Umbilical cord (tissue), 2 donors: ENCODE measurements at places on chromosomes 1 and 21. TPM values are rescaled to one million over a fixed set of nuclear protein-coding genes. Genes with fewer than 3 reads are reported as not detected.

HES2 gene
- total RNA-seq, result 0.24 TPM

DNASE2B gene
- total RNA-seq, result not detected

SLC22A15 gene
- 4.1 TPM for total RNA-seq

PDC gene
- 14.2 TPM for total RNA-seq

SH2D5 gene
- 0.96 TPM for total RNA-seq

MFAP2 gene
- 29.4 TPM for total RNA-seq

FCER1G gene
- total RNA-seq, result 52.5 TPM

DYNLT5 gene
- 4.3 TPM for total RNA-seq

ADAMTS4 gene
- total RNA-seq, result 7.5 TPM

SLAMF6 gene
- total RNA-seq, result 0.96 TPM

SETD4 gene
- total RNA-seq, result 11.1 TPM

WNT2B gene
- total RNA-seq, result 4.8 TPM

ABCD3 gene
- 31.1 TPM for total RNA-seq

- no peak for DNase-seq
Observed at GRCh38 chr1:177710696-177711620, 258.9 kb downstream of the SEC16B start.

- DNase-seq, result no peak
Observed at GRCh38 chr1:2209400-2210083, 15.0 kb upstream of the FAAP20 start.

GRCh38 chr1:196723325-196724185, 51.1 kb upstream of the CFHR3 start:
- peak; percentile 31 for DNase-seq

GRCh38 chr1:232333419-232333767, 296.5 kb downstream of the SIPA1L2 start:
- no peak for DNase-seq

DNA sequence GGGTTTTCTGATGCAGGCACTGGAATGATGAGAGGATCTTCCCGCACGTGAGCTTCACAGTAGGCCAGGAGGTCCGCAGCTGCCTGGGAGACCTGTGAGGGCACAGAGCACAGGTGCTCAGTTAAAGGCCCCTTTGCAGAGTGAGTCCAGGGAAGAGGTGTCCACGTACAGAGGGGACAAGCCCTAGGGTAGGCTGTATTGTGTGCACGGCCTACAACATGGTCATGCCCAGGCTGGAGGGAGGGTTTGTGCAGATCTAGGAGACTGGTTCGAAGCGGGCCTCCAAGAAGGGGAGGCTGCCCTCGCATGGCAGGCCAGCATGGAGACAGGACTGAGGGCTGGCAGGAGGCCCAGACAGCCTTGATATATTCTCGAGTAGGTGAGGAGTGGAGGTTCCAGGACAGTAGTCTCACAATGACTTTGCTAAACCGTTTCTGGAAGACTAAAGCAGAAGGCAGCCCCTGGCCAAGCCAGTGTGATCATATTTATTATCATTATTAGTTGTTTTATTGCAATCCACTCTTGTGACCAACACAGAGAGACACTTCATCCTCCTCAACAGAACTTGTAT, 48.0 kb upstream of the B3GALNT2 start:
- peak; percentile 18 for DNase-seq

DNA sequence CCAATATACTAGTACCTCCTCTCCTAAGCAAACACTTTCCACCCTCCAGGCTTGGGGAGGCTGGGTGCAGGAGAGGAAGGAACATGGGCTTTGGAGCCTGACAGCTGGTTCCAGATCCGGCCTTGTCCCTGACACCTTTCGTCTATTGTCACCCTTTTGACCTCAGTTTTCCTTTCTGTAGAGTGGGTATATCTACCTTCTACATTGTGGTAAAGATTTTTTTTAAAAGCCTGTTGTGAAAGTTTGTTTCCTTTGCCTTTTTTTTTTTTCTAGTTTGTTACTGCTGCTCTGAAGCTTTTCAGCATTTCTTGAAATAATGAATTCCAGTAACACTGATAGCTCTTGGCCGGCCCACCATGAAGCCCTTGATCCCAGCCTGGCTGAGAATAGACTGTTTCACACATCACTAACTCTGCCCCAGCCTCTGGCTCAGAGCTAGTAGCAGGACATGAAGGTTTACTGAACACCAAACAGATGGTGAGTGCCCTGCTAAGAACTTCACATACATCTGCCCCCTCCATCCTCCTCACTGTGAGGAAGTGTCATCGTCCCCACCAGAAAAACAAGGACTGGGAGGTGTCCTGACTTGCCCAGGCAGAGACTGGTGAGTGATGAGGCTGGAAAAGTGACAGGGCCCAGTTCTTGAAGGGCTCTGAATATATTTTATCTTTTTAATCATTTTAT, 33.0 kb upstream of the ID3 start:
- DNase-seq, result peak; percentile 44

DNA sequence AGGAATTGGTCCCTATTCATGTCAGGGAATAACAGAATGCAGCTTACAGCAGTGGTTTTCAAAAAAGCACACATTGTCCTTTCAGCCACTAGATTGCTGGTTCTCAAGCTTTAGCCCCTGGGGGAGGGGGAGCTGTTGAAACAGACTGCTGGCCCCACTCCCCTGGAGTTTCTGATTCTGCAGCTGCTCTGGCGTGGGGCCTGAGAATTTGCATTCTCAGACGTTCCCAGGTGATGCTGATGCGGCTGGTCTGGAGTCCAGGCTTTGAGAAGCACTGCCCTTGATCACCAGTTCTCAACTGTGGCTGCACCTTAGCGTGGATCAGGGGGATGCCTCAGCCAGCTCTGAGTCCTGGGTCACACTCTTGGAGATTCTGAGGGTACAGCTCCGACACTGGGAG, 62.7 kb upstream of the LAPTM5 start:
- no peak for DNase-seq

DNA sequence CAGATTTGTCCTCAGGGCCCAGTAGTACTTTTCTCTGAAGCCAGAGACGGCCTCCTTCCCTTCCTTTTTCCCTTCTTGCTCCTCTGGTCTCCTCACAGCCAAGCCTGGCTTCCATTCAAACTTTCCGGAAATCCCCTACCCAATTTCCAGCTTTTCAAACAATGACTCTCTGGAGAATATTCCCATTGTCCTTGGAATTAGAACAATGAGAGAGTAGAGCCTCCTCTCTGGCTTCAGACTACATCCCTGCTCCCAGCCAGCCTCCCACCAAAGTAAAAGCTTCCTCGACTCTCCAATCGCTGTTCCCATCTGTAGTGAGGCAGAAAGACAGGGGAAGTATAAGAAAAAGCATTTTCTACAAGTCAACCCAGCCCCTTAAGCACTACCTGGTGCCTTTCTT, 77.7 kb upstream of the SOX13 start:
- DNase-seq, result no peak

- DNase-seq, result no peak
Observed at GRCh38 chr1:51071291-51072042, 30.6 kb upstream of the C1orf185 start.

GRCh38 chr1:14598498-14599182, at the start of gene KAZN:
Gene KAZN, plus strand, starts transcription at chr1:14598685.
- DNase-seq, result no peak

GRCh38 chr1:7068552-7068951, 283.3 kb downstream of the CAMTA1 start:
- DNase-seq, result no peak

- no peak for DNase-seq
Observed at GRCh38 chr1:109394591-109395281, 3.0 kb downstream of the SORT1 start.

DNA sequence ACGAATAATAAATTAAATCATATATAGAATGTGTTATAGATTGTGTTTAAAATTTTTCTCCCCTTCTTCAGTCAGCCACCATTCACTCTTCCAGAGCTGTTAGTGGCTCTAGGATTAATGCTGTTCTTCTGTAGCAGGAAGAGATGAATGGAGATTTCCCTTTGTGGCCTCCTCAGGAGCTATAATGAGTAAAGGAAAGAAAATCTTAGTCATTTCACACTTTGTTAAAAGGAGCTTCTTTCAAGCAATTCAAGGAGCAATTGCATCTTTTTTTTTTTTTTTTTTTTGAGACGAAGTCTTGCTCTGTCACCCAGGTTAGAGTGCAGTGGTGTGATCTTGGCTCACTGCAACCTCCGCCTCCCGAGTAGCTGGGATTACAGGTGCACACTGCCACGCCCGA, 23.7 kb upstream of the TMCO2 start:
- DNase-seq, result no peak

GRCh38 chr1:236282425-236282716, 613 bp upstream of the ERO1B start:
- no peak for DNase-seq

- DNase-seq, result peak; percentile 37
Observed at GRCh38 chr1:234656944-234657654, 47.1 kb upstream of the IRF2BP2 start.

DNA sequence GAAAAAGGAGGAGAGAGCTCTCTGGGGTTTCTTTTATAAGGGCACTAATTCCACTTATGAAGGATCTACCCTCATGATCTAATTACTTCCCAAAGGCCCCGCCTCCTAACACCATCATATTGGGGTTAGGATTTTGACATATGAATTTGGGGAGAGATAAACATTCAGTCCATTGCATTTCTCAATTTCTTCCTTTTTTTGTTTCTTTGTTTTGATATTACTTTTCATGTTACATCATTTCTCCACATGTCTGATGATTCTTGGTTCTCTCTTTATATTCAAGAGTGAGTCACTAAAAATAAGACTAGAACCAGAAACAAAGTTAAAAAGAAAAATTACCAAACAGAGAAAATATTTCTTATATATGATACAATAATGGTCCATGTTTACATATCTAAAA, 63.2 kb upstream of the DUSP10 start:
- DNase-seq, result no peak

DNA sequence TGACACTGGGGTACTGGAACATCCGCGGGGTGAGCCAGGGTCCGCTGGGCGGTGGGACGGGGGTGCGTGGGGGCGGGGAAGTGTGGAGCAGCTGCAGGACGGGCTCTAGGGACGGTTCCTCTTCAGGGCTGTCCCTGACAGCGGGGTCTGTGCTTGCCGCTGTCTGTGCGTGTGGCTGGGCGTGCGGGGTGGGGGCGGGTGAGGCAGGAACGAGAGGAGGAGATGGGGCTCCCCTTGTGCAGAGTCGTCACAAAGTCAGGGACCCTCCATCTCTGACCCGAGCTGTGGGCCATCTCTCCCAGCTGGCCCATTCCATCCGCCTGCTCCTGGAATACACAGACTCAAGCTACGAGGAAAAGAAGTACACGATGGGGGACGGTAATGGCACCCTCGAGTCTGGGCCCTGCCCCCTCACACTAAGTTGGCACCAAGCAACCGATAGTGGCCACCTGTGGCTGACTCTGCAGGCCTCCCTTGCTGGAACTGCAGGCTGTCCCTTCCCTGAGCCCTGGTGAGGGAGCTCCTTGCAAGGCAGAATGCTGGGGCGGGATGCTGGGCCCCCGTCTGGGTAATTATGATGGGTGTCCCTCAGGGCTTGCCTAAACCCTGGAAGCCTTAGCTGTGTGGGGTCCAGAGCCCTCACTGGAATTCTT, 392 bp downstream of the GSTM2 start:
- no peak for DNase-seq

GRCh38 chr21:34073749-34074282, 438 bp downstream of the MRPS6 start:
- DNase-seq, result no peak

DNA sequence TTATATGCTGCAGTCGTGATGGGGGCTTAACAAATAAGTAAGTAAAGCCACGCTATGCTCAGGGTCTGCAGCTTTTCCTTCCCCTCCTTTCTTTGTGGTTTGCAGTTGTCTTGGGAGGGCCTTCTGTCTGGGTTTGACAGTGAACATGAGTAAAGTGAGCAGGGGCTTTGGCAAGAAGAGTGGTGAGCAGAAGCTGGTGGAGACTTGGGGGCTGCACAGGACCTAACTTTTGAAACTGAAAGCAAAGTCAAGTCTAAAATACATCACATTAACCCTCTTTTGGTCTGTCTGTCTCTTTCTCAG, 368.6 kb upstream of the VAMP3 start:
- no peak for DNase-seq

DNA sequence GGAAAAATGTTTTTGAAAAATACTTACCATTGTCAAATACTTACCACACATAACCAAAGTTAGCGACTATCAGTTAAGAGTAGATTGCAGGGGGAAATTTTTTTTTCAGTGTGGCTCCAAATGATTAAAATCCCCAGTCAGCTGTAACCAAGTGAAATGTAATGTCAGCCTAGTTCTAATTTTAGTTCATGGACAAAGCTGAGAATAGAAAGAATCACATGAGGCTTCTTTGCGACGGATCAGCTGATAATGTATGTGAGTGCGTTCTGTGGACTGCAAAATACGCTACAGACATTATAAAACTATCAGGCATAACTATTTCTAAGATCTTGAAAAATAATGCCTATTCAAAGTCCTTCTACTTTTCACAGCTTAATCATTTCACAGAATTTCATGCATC, at the start of gene LRRC39:
Gene LRRC39, minus strand, starts transcription at position 166 of the 400 bp plus-strand sequence. CDS start 9,740 bp downstream, outside the sequence.
- peak; percentile 19 for DNase-seq

- no peak for DNase-seq
Observed at GRCh38 chr1:112563341-112563740, 54.6 kb downstream of the WNT2B start.

DNA sequence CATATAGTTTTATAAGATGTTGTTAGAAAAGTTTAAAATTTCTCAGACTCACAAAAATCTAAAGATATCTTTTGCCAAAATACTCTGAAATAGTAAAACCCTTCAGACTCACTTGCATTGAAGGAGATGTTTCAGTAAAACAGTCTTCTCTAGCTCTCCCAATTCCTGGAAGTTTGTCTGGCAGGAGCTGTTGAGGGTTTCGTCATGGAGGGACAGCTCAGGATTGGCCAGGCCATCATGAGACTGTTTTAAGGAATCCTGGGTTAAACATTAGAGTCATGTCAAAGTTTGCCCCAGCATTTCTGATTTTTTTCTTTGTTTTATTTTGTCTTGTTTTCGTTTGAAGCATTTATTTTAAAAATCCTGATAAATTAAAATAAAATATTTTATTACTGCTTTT, 293.8 kb upstream of the PBX1 start:
- peak; percentile 33 for DNase-seq

DNA sequence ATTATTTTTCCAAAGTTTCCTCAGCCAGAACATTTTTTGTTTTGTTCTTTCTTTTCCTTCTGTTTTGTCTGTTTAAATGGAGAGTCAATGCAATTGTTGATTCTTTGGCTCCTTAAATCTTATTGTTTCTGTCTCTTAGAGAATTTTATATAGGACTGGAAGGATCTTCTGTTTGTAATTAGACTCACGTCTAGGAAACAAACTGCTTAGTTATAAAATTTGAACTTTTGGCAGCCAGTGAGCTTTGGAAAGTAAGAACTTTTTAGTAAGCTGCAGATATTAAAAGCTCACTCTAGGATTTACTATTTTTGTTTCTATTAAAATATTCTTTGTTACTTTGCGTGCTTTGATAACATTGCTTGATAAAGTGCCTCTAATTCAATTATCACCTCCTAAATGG, 109.8 kb upstream of the HNRNPU start:
- DNase-seq, result no peak

- peak; percentile 90 for DNase-seq
Observed at GRCh38 chr21:46025113-46025770, 43.7 kb downstream of the COL6A1 start.

- peak; percentile 30 for DNase-seq
Observed at GRCh38 chr1:235999259-235999925, 65.5 kb downstream of the NID1 start.

GRCh38 chr1:202249846-202250245, 56.2 kb downstream of the LGR6 start:
- DNase-seq, result no peak

- no peak for DNase-seq
Observed at GRCh38 chr1:202708456-202709275, 1.6 kb downstream of the SYT2 start.
